ENCODE measurements at places on chromosomes 12 and 14.
A peak's percentile ranks its signal among the peaks of the same experiment; 100 is the strongest.

- DNase-seq, result peak; percentile 79
Measured at GRCh38 chr12:111410431-111411184, 4.9 kb downstream of the SH2B3 start.

GRCh38 chr12:111597831-111598636, 1.1 kb downstream of the ATXN2 start:
- peak; percentile 62 for DNase-seq

- peak; percentile 89 for DNase-seq
Measured at GRCh38 chr12:57240066-57240921, 10.7 kb downstream of the STAC3 start.

DNA sequence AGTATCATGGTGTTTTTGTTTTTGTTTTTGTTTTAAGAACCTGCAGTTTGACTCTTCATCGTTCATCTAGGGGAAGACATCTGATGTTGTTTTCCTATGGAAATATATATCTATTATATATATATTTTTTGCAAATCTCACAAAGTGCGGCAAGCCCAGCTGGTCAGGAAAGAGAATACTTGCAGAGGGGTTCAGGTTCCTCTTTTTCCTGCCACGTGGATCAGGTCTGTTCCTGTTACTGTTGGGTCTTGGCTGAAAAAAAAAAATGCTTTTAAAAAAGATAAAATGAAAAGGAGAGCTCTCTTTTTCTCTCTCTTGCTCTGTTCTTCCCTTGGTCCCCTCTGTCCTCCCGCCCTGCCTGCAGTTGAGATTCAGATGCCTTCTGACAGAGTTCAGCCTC, 179.4 kb upstream of the BCL2L14 start:
- no peak for DNase-seq
